CD14-positive monocyte (primary cell): ENCODE measurements at places on chromosomes 1 and 21.

GRCh38 chr1:229862017-229862774 is 204.8 kb upstream of the GALNT2 start:
- DNase-seq = no peak

DNA sequence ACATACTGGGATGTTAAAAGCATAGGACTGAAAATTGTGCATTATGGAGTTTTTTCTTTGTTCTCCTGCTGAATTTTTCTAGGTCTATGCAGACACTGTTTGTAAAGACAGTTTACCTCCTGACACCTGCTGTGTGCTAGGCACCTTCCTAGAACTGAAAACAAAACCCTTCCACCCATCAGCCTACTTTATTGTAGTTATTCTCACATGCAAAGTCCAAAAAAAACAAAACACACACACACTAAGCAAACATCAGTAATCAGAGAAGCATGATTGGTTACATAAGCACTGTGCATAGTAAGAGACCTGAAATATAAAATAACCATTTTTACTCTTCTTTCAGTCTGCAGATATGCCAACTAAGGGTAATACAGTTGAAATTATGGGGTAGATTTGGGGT is 195.1 kb downstream of the CRB1 start:
- DNase-seq = no peak

GRCh38 chr1:206771338-206771692 is 742 bp downstream of the IL19 start:
- DNase-seq = peak; percentile 13

DNA sequence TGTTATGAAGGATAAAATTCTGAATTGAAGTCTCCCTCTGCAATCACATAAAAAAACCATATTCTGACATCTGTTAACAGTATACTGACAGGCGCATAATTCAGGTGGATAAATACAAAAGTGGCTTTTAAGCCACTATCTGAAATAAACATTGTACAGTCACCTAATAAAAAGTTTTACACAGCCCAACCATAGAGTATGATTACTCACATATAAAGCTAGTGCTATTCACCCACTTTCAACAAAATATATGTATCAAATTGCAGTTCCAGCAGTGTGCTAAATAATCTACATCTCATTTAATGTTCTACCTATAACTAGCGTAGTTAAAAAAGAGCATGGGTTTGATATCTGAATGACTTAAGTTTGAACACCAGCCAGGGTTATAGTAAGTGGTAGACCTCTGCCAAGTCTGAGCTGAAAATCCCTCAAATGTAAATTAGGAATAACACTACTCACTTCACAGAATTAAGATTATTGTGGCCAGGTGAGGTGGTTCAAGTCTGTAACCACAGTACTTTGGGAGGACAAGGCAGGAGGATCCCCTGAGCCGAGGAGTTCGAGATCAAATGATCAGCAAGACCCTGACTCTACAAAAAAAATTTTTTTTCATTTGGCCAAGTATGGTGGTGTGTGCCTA is 3.9 kb downstream of the EGLN1 start:
- no peak for DNase-seq

DNA sequence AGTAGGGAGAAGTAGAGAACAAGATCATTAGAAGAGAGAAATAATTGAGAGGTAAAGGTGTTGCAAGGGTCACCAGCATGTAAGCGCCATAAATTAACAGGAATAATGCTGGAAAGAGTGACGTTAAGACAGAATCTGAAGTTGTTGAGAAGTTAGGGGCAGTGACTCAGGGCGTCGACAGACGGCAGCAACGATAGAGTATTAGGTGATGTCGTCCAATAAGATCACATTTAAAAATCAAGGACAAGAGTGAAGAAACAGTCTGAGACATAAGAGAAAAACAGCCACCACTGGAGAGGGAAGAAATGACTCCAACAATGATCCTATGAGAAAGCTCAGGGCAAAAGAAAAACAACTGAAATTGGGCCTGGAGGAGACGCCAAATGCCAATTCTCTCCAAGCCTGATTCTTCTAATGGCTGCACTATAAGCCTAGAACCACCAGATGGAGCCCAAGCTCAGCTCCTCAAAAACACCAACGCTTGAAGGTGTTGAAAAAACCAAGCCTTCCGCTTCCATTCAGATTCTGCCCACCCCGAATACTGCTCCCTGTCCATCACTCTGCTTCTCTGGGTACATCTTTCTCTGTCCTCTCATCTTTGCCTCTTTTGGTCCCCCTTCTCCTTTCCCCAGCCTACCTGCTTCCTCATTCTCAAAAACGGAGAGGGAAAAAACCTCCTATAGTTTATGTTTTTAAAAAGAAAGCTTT is 70.0 kb downstream of the LUZP1 start:
- peak; percentile 21 for DNase-seq

DNA sequence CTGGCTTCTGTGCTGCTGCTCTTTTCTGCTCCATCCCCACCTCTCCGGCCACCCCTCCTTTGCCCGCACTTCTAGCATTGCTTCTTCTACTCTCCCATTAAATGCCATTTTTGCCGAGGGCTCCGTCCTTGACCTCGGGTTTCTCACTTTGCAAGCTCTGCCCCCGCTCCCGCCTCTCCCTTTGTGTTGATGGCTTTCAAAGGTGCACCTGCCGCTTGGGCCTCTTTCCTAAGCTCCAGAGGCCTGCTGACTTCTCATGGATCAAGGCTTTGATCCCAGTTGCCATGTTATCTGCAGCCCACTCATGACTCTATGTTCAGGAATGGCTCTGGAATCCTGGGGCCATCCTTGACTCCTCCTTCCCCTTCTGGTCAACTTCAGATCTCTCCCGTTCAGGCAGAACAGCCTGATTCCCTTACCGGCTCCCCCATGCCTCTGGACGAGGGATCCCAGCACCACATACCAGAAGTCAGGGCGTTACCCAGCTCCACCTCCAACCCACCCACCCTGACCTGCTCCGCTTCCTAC is 54.3 kb downstream of the TLR5 start:
- DNase-seq = no peak

GRCh38 chr1:76625886-76626678 is 241.2 kb upstream of the ST6GALNAC5 start:
- no peak for DNase-seq
